ENCODE measurements at places on chromosomes 6 and 20.

- no peak for DNase-seq
These were observed 170.8 kb downstream of the BCAS1 start for GRCh38 chr20:53899351-53900167.

DNA sequence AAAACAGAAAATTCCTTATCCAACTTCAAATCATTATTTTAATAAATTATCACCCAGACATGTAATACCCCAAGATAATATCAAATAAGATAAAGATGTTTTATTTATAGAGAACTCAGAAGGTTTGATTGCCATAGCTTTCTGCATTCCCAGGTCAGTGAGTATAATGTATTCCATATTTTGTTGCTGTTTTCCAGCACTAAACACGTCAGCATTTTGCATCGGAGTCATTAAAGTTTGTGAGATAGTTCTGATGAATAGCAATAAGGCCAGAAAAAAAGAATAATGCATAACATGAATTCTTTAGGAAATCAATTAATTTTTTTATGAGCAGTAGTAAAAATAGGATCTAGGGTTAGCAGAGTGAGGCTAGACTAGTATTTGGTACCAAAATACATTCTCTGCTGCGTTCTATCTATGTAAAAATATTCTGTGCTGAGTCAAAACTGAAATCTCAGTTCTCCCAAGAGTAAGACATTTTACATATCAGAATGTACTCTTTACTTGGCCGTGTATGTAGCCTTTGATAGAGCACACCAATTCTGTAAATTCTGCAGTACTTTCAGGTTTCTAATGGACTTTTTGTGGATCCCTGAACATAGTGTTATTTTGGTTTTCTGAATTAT lies 269.9 kb upstream of the AGPAT4 start:
- no peak for DNase-seq

GRCh38 chr6:51025082-51025777 lies 206.6 kb downstream of the TFAP2B start:
- DNase-seq = no peak

GRCh38 chr6:33962246-33963027 lies 158.6 kb upstream of the MLN start:
- DNase-seq = no peak

- peak; percentile 34 for DNase-seq
These were observed 31.7 kb upstream of the UBR2 start for GRCh38 chr6:42532038-42532669.

DNA sequence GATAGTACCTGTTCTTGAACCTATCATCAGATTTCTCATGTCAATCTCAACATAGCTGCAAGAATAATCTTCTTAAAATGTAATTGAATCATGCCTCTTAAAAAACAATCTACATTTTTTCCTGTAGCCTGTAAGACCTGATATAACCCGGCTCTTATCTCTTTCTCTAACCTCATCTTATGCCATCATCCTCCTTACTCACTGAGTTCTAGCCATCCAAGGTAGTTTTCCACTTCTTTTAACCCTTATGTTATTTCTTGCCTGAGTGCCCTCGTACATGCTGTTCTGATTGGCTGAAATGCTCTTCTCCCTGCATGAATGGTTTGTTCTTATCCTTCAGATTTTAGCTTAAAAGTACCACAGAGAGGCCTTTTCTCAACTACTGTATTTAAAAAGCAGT lies 16.4 kb downstream of the SLC17A5 start:
- no peak for DNase-seq

GRCh38 chr6:7414811-7415210 lies 25.2 kb downstream of the RIOK1 start:
- DNase-seq = no peak

DNA sequence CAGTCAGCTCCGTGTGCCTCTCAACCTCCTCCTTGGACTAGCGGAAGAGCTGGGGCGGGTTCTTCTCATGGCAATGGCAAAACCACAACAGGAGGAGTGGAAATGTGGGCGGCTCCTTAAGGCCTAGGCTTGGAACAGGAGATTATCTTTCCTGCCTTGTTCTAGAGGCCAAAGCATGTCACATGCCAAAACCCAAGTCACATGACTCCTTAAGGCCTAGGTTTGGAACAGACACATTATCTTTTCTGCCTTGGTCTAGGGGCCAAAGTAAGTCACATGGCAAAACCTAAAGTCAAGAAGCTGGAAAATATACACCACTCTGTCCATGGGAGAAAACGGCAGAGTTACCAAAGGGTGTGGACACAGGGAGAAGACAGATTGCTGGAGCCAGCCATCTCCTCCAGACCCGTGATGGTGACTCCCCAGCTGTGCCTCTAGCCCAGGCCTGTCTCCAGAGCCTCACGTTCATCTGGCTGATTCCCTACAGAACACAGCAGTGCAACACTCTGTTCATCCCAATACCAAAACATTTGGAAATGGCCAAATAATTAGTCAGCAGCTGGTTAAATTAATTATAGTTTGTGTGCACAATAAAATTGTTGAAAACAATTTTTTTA lies 34.2 kb downstream of the ANKRD60 start:
- no peak for DNase-seq

DNA sequence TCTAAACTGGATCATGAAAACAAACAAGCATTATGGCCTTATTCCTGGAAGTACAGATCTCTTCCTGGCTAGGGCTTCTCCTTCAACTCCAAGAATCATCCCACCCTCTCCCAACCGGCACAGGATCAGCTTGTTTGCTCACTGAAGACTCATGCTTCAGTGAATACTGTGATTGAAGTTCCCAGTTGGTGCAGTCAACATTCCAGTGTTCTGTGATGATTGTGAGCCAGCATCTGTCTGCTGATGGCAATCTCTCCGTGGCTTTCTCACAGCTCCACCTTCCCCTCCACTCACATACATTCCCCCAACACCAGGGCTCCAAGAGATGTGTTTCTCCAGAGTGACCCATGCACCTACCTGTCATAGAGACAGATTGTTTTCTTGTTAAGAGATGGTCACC lies 421.3 kb upstream of the BTBD3 start:
- no peak for DNase-seq

DNA sequence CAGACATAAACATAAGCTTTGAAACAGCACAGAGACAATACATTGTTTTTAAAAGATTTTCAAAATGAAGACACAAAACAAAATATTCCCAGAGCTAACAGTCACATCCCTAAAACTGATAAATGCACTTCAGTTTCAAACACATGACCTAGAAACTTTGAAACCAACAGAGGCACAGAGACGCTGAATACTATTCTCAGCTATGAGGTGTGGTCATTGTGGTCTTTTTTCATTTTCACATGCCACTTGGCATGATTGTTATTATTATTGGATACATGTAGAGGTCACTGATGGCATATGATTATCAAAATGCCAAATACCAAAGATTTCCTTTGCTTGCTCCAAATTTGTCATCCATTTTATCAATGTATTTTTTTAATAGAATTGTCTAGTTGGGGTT lies 306.9 kb downstream of the QKI start:
- DNase-seq = no peak

GRCh38 chr6:136050475-136050874 lies 199.0 kb downstream of the PDE7B start:
- no peak for DNase-seq

DNA sequence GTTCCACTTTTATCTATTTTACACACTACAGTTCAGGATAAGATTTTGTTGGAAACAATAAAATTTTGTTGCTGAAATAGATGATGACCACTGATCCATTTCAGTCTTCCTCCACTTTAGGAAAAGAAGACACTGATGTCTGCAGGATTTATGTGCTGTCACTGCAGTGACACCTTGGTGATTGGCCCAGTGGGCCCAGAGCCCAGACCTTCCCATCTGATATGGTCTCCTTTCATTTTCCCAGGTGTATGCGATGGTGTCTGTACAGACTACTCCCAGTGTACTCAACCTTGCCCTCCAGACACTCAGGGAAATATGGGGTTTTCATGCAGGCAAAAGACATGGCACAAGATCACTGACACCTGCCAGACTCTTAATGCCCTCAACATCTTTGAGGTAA lies 19.6 kb upstream of the ADGRF4 start:
- DNase-seq = no peak

DNA sequence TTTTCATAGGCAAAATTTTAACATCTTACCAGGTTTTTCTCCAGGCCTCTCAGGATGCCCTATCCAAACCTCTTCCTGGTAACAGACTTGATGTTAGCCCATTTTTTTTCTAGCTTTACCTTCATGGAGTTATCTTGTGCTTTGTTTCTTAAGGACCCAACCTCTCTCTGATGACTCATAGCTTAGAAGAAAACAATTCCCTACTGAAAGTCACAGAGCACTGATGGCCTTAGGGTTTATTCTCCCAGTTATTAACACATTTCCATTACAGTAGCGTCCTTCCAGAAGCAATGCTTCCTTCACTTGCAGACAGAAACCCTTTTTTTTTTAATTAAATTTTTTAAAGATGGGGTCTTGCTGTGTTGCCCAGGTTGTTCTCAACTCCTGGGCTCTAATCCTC lies 79.4 kb downstream of the IYD start:
- DNase-seq = no peak

GRCh38 chr6:35096129-35096862 lies 44.8 kb downstream of the TCP11 start:
- DNase-seq = no peak

DNA sequence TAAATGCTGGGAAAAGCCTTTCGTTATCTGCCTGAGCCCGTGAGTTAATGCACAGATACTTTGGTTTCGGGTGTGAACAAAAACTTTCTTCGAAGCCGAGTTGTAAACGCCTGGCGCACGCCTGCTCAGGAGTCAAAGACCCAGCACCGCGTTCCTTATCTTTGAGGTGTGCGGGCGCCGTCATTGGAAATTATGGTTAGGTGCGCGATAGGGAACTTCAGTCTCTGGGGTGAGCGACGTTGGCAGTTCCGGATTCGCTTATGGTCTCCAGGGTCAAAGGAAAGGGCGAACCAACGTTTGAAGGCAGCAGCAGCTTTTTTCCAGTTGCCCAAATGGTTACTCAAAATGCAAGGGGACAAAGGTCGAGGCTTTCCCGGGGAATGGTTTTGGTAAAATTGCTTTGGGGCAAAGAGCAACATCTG lies 853 bp downstream of the SLC22A3 start:
- DNase-seq = no peak

DNA sequence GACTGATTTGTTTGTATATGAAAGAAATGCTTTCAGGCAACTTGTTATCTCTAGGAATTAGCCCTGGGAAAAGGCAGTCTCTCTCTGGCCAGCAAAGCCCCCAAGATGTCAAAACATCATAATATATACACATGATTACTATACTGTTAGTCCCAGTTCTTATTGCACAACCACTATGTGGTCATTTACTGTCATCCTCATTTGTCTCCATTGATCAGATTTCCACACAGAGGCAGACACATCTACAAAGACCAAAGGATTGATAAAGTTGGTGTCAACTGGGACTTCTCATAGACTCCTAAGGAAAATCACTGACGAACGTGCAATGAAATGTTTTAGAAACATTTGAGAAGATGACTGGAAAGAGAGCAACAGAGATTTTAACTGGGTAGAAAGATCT lies 71.9 kb upstream of the POPDC3 start:
- no peak for DNase-seq

DNA sequence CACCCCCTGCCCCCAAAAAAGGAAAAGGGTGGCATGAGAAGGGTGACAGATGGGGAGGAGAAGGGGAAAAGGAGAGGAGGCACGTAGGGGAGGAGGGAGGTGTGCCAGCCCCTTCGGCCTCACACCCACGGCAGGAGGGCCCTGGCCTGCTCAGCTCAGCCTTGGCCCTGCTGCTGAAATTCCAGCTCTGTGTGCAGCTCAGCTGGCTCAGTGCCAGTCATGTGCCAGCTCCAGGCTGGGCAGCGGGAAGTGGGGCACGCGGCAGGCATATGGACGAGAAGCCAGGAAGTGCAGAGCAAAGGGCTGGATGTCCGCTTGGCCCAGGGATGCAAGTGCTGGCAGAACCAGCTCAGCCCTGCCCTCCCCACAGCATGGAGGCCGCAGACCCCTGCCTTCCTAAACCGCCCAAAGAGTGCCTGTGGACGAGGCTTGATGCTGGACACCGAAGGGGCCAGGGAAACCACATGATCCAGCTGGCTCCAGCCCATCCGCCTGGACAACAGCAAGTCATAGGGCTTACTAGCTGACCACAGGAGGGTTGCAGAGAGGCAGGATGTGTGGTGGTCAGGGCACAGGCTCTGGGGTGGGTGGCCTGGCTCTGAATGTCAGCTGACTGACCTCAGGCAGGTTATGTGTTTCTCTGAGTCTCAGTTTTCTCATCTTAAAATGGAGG lies 60.2 kb downstream of the NOL4L start:
- DNase-seq = no peak

GRCh38 chr20:18523066-18523465 lies 15.3 kb downstream of the SEC23B start:
- DNase-seq = no peak

DNA sequence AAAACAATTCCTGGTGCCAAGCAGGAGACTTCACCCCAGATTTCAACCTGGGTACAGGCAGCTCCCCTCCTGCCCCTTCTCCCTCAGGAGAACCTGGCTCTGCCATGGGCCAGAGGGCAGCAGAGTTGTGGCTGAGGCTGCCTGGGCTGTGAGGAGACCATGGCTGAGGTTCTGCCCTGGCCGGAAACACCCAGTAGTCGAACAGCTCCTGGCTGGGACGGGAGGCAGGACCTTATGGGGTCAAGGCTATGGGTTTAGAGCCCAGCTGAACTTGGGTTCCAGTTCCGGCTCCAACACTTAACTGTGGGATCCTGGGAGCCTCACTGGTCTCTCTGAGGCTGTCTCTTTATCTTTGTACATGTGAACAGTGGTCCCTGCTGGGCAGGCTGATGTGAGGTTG lies 8.5 kb downstream of the C6orf132 start:
- no peak for DNase-seq

DNA sequence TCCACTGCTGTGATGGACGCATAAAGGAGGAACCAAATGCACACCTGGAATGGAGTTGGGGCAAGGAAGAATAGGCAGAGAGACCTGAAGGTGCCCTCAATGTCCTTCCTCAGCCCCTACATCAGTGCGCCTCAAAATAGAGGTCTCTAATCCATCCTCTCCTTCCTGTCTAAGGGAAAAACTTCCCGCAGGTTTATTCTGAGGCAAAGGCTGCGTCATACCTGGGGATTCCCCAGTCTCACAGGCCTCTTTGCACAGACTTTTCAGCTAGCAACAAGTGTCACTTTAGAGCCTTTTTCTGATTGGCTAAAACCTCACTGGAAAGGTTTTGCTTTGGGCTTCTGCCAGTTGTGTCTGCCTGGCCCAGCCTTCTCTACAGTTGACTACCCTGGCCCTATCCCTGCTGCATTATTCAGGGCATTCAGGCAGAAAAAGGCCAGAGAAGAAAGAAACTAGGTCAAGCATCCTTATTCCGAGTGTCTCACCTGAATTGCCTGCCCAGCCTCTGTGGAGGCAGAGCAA lies 1.8 kb upstream of the HLA-DQB1 start:
- DNase-seq = no peak

DNA sequence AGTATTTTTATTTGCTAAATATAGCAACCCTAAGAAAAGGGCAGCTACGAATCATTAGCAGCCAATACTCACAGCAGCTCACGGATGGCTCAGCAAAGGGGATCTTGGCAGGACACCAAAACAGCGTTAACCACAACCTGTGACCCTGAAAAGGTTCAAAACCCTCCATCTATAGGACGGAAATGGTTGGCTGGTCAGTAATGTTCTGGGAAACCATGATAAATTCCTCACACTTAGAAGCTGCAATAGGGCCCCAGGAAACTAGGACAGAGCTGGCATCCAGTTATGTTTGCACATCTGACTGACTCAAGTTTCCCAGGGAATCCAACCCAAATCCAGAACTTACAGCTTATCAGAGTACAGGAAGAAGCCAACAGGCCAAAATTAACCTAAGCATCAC lies 30.9 kb upstream of the PTPRT start:
- no peak for DNase-seq

- DNase-seq = no peak
These were observed 39.7 kb downstream of the ISM1 start for GRCh38 chr20:13260650-13261279.
